Hepatic stellate cell (primary cell): ENCODE measurements at places on chromosomes 13 and 19.
A peak's percentile ranks its signal among the peaks of the same experiment; 100 is the strongest.

DNA sequence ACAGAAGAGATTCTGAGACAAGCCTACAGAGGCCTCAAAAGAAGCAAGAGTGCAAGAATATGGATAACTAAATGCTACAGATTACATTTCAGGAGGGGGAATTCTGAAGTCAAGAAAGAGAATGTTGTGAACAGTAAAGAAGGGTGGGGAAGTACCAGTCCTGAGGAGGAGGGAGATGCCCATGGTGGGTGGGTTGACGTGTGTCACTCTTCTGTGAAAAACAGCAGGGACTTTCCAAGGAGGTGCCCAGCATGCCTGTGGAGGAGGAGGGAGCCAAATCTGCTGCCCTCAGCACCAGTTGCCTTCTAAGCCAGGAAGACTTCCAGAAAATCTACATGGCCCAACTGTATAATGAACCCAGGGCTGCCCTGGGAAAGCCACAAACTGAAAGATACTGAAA lies 87.7 kb downstream of the SGCG start:
- no peak for DNase-seq

DNA sequence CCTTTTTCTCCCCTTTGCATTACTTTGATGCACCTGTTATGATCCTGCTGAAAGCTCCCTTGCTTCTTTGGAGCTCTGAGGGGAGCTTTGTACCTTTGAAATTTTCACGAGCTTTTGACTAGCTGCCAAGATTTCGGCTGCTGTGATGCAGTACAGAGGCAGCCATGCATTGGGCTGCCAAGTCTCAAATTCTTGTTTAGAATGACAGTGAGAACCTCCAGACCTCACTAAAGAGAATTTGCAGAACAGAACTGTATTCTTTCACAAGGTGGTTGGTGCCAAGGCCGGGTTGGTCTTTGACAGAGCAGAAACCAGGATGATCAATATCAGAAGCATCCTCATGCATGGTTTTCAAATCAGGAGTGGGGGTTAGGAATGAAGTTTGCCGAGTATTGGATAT lies 414.8 kb downstream of the GPC5 start:
- DNase-seq: no peak

- no peak for DNase-seq
Observed at GRCh38 chr13:63024458-63024857, 1608.8 kb upstream of the PCDH20 start.

DNA sequence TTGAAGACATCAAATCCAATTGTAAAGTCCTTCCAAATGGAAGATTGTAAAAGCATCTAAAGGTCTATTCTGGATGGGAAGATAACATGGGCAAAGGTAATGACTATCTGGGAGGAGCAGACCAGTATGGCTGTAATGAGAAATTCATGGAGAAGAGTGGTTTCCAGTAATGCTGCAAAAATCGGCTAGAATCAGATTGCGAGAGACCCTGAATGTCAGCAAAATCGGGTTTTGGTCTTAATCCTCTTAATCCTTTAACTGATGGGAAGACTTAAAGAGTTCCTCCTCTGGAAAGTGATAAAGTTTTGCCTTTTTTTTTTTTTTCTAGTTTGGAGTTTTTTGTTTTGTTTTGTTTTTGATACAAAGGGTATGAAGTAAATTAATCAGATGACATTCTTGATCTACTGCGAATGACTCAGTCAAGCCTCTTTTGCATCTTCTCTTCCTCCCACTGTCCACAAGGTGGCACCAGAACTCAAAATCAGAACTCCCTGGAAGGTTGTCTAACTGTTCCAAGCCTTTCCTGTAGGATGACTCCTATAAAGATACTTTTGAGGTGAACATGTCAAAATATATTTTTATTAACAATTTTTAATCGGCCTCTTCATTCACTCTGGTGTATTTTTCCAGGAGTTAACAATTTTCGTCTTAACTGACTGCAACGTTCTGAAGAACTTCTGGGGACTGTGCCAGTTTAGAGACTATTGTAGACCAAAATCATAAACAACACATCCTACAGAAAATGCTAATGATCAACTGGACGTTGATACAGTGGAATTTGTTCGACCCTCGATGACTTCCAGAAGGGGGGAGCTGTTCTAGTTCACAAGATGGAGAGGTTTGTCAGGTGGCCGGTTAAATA lies 213.3 kb upstream of the MIR17HG start:
- peak; percentile 12 for DNase-seq

- peak; percentile 68 for DNase-seq
Observed at GRCh38 chr19:39398297-39398864, 7.2 kb downstream of the MED29 start.

DNA sequence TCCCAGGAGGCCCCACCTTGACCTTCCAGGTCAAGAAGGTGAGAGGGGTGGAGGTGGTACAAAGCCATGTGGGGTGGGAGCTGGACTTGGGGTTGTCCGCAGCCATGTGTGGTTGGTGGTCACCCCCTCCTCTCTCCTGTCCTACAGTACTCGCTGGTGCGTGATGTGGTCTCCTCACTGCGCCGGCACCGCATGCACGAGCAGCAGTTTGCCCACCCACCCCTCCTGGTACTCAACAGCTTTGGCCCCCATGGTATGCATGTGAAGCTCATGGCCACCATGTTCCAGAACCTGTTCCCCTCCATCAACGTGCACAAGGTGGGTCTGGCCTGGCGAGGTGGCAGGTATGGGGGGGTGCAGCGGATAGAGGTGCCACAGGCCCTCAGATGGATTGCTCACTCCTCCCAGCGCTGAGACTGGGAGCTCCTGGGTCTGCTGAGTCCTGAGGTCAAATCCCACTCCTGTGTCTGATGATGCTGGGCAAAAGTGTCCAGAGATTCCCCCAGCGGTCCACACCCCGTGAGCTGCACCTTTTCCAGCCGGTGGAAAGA lies 1.7 kb downstream of the PPAN start:
- no peak for DNase-seq

DNA sequence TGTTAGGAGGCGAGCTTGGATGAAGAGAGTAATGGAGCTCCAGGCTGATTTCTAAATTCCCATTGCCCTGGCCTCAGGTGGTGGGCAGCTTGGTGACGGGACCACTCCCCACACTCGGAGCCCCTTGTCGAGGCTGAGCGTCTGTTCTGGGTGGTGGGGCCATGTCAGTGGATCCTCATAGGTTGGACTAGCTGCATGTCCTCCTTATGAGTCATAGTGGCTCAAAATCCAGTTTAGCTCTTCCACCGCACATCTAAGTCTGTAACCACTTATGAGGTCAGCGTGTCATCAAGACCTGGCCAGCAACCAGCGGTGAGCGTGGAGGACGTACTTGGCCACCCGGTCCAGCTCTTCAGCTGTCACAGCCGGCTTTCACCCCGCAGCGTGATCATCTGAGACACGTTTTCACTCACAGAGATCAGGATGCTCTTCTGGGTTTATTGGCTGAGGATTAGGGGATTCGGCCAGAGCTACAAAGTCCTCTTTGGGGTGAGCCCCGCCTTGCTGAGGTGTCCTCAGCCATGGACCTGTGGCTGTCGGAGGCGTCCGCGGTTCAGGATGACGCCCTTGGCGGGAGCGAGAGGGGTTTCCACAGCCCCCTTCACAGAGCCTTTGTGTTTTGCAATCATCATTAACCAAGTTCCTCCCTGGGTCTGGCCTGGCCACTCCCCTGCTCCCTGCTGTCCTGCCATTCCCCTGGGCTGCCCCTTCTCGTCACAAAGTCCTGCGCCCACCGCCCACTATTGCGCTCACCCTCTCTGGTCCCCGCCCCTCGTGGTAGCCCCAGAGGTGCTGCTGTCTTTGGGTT lies 41.9 kb downstream of the ADPRHL1 start:
- DNase-seq: peak; percentile 96

DNA sequence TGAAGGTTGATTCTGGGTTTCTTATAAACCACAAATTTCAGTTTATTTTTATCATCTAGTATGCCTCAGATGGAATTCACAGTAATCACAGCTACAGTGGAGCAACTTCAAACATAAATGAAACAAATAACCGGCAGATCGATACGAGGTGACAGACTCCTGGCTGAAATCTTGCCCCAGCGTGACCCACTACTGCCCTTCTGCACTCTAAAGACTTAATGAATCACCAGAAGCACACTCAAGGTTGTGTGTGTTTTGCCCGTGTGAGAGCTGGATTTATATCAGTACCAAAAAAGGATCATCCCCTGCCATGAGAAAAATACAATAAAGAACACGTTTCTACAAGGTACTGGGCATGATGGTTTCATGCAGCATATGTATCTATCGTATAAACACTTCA lies 161.7 kb downstream of the KLF12 start:
- no peak for DNase-seq

DNA sequence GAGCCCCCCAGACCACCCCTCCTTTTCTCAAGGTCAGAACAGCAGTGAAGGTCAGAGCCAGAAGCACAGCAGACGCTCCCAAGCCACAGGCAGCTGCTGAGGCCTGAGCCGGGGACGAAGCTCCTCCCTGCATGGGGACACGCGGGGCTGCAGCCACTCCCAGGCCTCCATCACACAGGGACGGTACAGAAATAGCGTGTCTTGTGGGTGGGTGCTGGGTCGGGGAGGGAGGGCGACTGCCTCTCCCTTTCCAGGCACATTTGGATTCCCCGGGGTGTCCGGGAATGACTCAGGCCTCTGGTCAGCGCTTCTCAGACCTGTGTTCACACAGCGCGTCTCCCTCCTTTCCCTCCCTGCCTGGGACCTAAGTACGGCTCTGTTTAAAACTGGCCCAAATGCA lies 33.2 kb downstream of the RASA3 start:
- peak; percentile 99 for DNase-seq
